ENCODE measurements at places on chromosomes 3 and 15.

- no peak for DNase-seq
Measured at GRCh38 chr3:8888301-8888915, 74.9 kb downstream of the RAD18 start.

- no peak for DNase-seq
Measured at GRCh38 chr15:87608238-87609028, 648.1 kb downstream of the NTRK3 start.

GRCh38 chr3:12393894-12394293 is 90.4 kb upstream of the TSEN2 start:
- no peak for DNase-seq

DNA sequence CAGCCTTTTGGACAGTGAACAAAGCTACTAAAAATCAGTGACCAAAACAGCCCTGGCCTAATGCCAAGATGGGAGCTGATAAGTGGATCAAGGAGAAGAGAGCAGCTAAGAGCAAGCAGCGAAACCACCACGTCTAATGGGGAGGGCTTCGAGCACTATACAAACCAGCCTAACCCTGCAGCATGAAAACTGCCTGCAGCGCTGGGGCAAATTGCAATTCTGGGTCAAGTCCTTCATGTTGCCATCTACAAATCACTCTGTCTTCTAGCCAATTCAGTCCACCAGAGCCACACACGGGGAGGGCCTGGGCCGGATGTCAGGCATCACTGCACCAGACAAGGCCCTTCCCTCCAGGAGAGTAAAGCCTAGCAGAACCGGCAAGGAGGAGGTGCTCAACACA is 30.5 kb upstream of the SPATA12 start:
- peak; percentile 59 for DNase-seq

DNA sequence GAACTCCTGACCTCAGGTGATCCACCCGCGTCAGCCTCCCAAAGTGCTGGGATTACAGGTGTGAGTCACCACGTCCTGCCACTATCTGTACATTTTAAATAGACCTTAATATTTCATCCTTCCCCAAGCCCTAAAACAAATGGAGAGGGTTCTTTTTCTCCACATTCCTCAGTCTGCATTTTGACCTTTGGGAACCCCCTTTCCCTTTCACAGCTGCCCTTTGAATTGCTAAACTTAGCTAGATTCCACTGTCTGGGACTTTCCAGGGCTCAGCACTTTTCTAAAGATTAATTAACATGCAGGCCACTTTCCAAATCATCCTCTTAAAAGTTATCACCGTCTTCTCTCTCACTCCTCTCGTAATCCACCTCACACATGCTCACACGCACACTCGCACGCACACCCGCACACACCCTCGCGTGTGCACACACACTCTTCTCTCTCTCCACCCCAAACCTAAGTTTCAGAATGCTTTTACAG is 124.2 kb downstream of the TMCO5A start:
- DNase-seq: no peak

- DNase-seq: peak; percentile 35
Measured at GRCh38 chr3:51819709-51820406, 40.8 kb upstream of the IQCF6 start.

DNA sequence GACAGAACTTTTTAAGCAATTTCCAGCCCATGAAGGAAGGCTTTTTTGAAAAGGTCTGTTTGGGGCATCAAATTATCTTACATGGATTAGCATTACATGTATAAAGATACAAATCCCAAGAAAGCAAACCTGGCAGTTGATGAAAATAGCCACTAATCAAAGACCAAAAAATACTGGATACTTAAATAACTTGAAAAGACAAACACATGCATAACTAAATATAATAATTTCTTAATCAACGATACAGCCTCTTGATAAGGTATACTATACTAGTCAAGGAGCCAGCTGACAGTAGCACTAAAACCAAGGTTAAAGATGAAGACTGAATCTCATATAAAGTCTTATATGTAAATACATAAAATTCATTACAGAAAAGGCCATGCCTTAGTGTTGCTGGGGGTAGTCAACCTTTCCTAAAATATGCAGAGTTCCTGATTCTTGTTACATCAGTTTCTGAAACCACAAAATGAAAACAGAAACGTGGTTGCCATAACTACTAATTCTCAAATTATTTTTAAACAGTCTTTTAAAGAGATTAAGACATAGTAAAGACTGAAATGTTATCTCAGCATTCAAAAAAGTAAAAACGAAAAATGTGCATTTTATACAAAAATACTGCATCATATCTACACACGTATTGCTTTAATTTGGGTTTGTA is 2.0 kb downstream of the ANKRD28 start:
- no peak for DNase-seq

GRCh38 chr3:38327335-38328009 is 19.1 kb upstream of the XYLB start:
- peak; percentile 46 for DNase-seq
